ENCODE measurements at places on chromosomes 2 and 18. TPM values are rescaled to one million over a fixed set of nuclear protein-coding genes. Genes with fewer than 3 reads are reported as not detected.

PLEKHA3 gene
- 5.9 TPM for total RNA-seq

DNA sequence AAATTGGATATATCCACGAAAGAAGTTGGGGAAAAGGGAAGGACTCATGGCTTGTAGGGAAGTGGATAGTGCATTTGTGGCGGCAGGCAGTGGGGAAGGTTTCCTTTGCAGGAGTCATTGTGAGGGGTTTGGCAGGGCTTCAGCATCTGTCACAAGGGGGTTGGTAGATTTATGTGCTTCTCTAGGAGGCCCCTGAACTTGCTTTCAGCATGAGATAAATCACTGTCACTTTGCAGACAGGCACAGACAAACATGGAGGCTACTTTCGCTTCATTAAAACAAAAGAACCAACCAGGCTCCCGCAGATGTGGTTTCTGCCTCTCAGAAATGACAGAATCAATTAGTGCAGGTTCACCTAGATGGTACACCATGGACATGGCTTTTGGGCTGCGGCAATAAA is 340.7 kb downstream of the TGIF1 start:
- no peak for DNase-seq

TLX2 gene
- total RNA-seq, result not detected

MC4R gene
- 0.15 TPM for total RNA-seq

RHBDD1 gene
- total RNA-seq, result 15.1 TPM

- peak; percentile 45 for DNase-seq
Observed at GRCh38 chr2:8229546-8229986, 452.3 kb upstream of the ID2 start.

- DNase-seq, result no peak
Observed at GRCh38 chr2:106782681-106783080, 103.3 kb downstream of the ST6GAL2 start.

DNA sequence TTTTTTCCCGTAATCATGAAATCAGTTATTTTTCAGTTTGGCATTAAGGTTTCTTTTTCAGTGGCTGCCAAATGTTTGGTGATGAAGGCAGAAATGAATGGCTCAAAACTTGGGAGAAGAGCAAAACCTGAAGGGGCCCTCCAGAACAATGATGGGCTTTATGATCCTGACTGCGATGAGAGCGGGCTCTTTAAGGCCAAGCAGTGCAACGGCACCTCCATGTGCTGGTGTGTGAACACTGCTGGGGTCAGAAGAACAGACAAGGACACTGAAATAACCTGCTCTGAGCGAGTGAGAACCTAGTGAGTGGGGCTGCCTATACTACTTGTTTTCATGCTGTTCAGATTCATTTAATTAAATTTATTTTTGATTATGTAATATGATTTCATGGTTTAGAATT is 29.2 kb upstream of the MSH2 start:
- DNase-seq, result peak; percentile 41
